EL (cell line): ENCODE measurements at places on chromosomes 4 and X.
A peak's percentile ranks its signal among the peaks of the same experiment; 100 is the strongest.

DNA sequence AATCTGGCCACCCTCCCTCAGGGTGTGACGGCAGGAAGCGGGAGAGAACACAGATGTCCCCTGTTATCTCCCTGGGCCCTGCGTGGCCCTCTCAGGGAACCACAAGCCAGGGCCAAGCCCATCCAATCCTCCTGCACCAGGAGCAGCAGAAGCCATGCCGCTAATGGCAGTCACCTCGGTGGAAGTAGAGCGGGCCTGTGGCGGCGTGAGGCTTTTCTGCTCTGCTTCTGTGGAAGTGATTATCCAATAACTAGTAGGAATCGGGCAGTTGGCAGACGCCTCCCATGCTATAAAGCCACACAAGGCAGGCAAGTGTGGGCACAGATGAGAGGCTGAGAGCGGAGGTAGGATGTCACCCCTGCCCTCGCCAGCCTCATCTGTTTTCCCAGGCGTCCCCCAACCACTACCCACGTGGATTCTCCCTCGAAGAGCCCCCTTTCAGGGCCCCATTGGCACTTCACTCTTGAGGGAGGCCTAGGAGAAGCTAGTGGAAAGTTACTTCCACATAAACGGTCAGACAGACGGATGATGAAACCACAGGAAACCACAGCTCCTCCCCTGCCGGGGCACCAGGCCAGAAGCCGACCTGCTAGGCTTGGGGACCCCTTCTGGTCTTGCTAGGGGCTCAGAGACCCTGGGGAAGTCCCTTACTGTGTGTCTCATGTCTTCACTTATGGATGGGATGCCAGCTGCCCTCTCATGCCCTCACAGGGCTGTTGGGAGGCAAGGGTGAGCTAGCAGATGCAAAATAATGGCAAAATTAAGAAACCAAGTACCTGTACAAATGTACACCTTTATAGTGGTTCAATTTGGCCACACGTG, 18.8 kb upstream of the TMSB4X start:
- peak; percentile 63 for DNase-seq

- no peak for DNase-seq
Measured at GRCh38 chr4:15245006-15245530, 182.8 kb upstream of the C1QTNF7 start.

GRCh38 chr4:38768968-38769394, 13.8 kb downstream of the TLR10 start:
- no peak for DNase-seq

DNA sequence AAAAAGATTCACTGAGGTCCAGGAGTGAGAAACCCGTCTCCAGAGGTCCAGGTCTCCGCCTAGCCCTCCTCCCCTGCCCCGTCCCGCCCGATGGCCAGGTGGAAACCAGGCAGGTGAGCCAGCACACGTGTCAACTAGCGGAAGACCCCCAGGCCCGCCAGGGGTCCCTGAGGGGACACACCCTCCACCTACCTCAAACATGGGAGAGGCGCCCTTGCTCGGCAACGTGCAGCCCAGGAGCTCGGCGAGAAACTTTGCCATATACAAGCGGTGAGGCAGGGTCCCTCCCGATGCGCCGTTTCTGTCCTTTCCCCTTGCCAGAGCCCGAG, 330.0 kb downstream of the HNRNPD start:
- DNase-seq, result no peak

DNA sequence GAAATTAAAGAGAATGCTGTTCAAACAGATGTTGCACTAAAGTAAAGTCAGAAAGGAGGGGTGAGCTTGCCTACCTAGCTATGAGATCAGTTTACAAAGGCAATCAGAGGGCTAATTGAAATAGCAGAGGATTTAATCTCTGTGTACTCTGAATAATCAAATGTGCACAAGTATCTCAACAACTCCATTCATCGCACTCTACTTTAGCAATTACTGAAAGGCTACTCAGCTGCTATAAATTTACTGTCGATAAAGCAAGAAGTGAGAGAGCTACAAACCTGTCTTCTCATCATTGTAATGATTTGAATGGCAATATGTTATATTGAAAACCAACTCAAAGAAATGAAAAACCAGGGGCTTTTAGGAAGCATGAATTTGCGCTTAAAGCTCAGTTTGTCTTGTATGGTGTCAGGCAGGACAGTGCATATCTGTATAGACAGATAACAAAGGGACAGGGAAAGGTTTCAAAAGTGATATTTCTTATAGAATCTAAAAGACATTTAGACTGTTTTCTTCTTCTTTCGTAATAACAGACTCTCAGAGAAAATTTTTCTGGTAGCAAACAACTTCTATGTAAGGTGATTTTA, 34.8 kb downstream of the GC start:
- no peak for DNase-seq
